Effector memory CD4-positive, alpha-beta T cell (primary cell): ENCODE measurements at places on chromosomes 7 and 10.
A peak's percentile ranks its signal among the peaks of the same experiment; 100 is the strongest.

DNA sequence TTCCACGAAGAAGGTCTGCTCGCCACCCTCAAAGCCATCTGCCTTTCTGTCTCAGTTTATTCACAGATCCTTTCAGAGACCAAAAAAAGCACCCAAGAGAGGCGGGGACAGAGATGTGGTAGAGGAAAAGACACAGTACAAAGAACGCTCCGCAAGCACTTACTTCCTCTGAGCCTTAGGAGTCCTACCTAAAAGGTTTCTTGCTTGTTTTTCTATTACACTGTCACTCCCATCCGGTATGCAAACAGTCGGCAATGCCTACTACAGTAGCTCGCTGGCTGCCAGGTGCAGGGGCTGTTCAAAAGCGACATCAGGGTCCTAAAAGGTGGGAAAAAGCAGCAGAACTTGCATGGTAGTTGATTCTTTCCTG lies 816 bp downstream of the TECPR1 start:
- DNase-seq = peak; percentile 28

DNA sequence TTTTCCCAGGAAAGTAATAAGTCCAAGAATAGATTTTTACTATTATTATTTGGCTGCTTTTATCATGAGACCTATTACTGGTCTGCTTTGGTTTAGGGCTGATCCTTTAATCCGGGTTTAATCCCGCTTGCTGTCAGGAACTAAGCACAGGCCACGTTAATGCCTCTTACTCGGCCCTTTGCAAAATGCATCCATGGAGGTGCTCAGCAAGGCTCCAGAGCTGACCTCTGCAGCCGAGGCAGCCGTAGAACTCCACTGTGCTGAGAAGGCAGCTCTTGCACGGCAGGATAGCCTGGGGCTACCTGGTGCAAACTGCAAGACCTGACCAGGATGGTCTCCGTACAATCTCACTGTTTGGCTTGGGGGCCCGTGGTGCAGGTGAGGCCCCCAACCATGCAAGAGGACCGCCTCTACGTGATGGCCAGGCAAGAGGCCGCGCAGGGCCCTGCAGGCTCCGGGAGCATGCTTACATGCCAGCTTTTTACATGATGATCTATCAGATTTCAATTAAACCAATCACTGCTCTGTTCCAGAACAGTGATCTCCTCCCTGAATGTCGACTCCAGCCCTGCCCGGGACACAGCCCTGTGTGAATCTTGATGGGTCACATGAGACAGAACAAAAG lies 10.4 kb upstream of the CALML3 start:
- no peak for DNase-seq

DNA sequence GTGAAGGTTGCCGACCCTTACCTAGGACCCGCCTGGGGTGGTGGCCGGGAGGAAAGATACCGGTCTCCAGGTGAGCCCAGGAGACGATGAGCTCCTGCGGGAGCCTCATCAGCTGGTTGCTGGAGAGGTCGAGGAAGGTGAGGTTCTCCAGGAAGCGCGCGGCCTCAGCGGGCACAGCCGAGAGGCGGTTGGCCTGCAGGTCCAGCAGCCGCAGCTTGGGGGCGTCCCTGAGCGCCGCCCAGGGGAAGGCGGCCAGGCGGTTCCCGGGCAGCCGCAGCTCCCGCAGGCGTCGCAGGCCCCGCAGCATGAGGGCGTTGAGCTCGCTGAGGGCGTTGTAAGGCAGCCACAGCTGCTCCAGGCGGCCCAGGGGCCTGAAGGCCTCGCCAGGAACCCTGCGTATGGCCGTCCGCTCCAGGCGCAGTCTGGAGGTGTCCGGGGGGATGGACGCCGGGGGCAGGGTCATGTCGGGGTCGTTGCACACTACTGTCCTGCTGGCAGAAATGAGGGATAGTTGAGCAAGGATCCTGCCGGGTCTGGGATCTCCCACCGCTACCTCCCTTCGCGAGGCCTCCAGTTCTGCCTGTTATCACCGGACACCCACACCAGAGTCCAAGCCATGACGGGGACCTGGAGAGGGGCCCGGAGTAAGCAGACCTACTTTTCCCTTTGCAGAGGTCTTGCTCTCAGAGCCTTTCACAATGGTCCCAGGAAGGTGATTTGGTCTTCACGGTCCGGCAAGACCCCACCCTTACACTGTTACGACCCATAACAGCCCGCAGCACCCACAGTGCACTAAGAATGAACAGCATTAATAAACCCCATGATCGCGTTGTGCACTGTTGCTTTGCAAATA lies 3.9 kb downstream of the LRIT1 start:
- DNase-seq = no peak

- DNase-seq = no peak
These were observed 690.4 kb upstream of the NRP1 start for GRCh38 chr10:34024693-34025425.

DNA sequence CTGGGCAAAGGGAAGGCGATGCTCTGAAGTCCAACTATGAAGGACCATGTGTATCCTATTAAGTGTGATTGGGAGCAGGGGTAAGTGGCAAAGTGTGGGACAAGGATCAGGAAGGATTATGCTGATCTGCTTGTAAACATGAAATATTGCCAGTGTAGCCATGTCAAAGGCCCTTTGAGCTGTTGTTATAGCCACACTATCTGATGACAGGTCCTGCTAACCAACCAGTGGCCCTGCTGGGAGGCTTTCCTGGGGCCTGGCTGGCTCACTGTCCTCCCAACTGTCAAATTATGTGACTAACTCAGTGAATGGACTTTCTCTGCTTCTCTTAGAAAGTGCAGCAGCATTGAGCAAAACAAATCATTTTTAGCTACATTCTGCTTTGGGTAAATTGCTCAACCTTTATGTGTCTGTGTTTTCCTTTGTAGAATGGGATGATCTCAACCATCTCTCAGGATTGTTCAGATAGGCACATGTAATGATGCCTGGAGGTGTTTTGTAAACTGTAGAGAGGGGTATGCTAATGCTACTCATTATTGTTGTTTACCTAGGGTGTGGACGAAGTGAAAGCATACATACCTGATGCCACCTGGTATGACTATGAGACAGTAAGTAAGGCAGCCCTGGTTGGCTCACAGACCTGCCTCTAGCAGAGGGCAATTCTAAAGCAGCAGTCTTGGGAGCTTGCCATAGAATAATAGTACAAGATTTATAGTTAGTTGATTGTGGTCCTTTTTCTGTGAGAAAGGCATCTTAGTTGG lies 47.4 kb downstream of the MGAM2 start:
- no peak for DNase-seq

- DNase-seq = no peak
These were observed 269.7 kb upstream of the NFE2L3 start for GRCh38 chr7:25882151-25882773.

DNA sequence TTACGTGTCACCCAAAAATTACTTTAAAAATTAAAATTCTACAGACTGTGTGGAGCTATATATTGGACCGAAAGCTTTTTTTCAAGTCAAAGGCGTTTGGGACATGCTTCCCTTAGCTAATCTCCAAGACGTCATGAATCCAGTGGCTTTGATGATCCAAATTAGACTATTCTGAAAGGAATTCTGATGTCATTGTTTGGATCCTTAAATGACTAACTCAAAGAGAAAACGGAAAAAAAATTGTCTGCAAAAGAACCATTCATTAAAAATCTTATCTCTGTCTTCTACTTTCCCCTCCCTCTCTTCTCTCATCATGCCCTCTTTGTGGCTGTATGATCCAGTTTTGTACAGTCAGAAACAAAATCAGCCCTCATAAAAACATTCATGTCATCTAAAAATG lies 161.8 kb downstream of the ETV1 start:
- no peak for DNase-seq

DNA sequence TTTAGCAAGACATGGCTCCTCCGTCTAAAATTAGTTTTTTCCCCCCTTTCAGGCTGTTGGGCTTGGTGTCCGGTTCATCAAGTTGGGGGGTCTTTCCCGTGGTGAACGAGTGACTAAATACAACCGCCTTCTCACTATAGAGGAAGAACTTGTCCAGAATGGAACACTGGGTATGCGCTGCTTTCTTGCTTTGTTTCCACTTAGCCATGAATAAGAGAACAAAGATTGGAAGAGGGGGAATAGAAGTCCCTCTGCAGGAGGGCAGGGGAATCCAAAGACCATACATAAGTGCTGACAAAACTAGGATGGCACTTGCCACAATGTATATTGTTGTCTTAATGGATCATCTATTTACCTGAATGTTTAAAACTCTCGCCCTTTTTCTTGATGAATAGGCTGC lies 30.5 kb downstream of the ENO4 start:
- DNase-seq = no peak

DNA sequence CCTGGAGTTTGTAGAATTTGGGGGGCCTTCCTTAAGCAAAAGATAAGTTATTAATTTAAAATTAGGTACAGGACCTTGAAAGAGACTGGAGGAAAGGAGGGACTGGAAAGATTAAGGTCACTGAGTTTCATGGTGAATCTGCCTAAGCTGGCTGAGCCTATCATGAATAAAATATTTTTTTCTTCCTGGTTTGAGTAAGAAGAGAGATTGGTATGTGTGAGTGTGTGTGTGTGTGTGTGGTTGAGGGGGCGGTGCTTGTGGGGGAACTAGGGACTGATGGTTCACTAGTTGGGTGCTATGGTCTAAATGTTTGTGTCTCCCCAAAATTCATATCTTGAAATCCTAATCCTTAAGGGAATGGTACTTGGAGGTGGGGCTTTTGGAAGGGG lies 142.5 kb upstream of the PRKCQ start:
- DNase-seq = no peak

DNA sequence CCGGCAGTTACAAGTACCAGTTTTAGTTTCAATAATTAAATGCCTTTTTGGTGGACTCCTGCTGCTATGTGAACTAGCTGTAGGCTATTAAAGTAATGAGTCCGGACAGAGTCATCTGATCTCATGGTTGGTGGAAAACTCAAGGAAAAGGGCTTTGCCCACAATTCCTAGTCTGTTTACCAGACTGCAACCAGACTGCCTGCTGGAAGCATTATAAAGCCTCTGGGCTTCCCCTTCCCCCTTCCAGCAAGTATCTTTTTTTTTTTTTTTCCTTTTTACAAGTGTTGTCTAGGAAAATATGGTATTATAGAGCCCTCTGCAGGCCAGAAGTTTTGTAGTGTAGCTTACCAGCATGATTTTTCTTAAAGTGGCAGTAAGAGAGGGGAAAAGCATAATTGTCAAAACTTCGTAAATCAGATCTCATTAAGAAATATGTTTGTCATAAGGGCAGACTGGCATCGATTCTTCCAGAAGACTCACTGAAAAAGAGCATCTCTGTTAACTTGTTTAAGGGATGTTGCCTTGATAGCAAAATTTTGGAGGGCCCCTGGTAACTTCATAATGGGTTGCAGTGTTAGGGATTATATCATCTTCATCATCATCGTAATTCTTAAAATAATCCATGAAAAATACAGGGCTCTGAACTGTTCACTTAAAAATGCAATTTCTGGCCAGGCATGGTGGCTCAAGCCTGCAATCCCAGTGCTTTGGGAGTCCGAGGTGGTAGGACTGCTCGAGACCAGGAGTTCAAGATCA lies 181.3 kb downstream of the TAX1BP1 start:
- DNase-seq = no peak

DNA sequence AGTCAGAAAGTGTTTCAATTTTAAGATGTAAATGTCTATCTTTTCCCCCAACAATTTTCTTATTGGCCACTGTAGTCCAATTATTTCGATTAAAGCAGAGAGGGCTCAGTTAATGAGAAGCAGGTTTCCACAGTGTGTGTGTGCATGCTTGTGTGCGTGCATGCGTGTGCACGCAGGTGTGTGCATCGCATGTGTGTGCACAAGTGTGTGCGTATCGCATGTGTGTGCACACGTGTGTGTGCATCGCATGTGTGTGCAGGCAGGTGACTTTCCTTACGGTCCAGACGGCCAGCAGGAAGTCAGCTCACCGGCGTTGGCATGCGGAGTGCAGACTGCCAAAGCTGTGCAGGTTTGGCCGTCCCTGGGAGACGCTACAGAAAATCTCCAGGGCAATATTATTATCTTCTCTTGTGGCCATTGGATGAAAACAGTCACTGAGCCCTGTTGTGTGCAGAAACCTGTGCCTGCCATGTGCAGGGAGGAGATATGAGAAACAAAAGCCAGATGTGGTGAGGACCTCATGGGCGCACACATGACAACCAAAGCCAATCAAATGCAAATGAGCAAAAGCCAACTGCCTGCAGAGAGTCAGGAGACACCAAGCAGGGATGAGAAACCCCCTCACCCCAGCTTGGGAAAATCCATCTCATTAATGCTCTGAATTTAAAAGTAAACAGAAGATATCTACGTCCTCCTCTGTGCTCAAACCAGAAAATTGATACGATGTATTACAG lies 70.4 kb downstream of the C10orf90 start:
- no peak for DNase-seq

GRCh38 chr7:131298608-131298992 lies 29.1 kb upstream of the MKLN1 start:
- DNase-seq = no peak

- DNase-seq = no peak
These were observed 7.5 kb upstream of the DNAJC1 start for GRCh38 chr10:22010973-22011408.

GRCh38 chr10:47056247-47056510 lies 145.0 kb downstream of the PTPN20 start:
- no peak for DNase-seq

GRCh38 chr10:77563638-77564270 lies 73.9 kb downstream of the KCNMA1 start:
- no peak for DNase-seq

- no peak for DNase-seq
These were observed 68.0 kb downstream of the SEPTIN14 start for GRCh38 chr7:55794527-55794926.

- no peak for DNase-seq
These were observed 36.2 kb downstream of the RAMP3 start for GRCh38 chr7:45193828-45194227.

GRCh38 chr7:34277803-34278199 lies 372.5 kb downstream of the BMPER start:
- no peak for DNase-seq

GRCh38 chr10:86334488-86335085 lies 32.0 kb downstream of the GRID1 start:
- no peak for DNase-seq

GRCh38 chr10:90407131-90407530 lies 450.7 kb downstream of the HTR7 start:
- DNase-seq = no peak

DNA sequence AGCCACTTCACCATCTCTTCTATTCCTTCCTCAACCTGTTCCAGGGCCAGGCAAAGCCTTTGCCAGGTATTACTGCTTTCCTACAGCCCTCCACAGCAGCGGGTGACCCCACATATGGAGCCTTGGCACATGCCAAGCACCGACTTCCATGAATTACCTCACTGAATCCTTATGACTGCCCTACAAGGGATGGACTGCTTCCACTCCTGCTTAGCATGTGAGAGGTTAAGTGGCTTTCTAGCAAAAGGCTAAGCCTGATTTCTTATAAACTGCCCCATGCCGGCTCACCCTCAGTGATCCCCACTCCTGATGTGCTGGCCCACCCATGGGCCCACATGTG lies 44.0 kb upstream of the PDLIM1 start:
- DNase-seq = no peak

DNA sequence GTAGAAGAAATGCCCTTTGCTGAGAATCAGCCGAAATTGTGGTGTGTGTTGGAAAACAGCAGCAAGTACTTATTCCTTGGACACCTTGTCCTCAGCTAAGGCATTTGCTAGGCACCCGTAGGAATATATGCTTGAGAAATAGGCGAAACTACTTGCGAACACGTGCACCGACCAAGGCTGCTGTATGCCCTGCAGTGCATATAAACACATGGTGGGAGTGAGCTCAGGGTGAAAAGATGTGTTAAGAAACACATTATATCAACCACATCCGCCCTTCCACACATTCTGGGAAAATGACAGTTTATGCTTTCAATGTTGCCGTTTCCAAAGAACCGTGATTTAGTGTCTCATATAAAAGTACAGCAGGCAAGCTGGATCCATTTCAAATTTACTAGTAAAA lies 199.2 kb downstream of the JCAD start:
- no peak for DNase-seq

GRCh38 chr7:51456-52068 lies 140.8 kb upstream of the FAM20C start:
- no peak for DNase-seq
